Astrocyte of the hippocampus (primary cell): ENCODE measurements at places on chromosomes 7 and 10.

DNA sequence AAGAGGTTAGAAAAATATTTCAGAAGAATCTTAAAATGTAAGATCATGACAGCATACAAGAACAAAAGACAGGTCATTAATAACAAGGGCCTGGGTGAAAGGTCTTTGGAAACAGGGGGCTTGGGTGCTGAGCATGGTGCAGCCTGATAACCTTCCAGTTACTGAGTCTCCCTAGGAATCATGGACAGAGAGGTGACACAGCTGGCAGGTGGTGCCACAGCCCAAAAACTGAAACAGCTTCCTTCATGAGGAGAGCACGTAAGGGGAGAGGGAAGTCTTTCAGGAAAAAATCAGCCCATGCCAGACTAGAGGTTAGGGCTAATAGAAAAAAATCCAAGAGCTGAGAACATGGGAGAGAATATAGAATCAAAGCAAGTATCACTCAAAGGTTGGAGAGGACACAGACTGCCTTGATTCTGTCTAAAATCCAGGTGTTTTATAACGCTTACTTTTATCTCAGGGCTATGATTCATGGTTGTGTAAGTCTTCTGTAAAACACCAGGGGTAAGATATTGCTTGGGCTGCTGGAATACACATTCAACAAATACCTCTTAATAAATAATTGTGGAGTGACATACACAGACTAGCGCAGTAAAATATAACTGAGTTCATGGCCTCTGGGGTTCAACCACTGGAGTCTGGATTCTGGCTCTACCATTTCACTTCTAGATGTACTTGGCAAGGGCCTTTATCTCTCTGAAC lies 88.1 kb downstream of the SEMA3C start:
- DNase-seq: no peak

DNA sequence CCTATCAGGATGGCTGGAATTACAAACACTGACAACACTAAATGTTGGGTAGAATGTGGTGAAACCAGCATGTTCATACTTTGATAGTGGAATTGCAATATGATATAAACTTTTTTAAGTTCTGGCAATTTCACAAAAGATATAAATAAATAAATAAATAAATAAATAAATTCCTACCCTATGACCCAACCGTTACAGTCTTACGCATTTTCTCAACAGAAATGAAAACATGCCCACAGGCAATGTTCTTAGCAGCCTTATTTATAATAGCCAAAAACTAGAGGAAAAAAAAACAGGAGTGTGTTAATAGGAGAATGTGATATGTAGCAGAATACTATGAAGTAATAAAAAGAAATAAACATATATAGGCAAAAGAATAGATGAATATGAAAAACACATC lies 318.9 kb downstream of the IPMK start:
- no peak for DNase-seq

DNA sequence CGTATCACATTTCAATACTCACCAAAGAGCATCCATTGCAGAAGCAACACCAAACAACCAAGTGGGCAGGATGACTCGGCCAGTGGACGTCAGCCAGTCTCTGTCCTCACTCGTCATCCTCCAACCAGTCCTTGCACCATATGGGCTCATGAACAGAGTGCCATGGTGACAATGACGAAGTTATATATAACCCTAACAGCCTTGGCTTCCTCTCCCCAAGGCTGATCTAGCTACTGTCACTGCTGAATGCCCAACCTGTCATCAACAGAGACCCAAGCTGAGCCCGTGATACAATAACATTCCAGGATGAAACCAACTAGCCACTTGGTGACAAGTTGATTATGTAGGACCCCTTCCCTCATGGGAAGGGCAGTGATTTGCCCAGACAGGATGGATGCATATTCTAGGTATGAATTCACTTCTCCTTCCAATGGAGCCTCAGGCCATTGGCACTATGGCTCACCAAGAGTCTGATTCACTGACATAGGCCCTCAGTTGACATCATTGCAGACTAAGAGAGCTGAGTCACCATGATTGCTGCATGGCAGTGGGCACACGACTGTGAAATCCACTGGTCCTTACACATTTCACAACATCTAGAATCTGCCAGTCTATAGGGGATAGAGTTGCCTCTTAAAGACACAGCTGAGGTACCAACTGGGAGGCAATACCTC lies 26.3 kb upstream of the PPIF start:
- DNase-seq: peak; percentile 65

DNA sequence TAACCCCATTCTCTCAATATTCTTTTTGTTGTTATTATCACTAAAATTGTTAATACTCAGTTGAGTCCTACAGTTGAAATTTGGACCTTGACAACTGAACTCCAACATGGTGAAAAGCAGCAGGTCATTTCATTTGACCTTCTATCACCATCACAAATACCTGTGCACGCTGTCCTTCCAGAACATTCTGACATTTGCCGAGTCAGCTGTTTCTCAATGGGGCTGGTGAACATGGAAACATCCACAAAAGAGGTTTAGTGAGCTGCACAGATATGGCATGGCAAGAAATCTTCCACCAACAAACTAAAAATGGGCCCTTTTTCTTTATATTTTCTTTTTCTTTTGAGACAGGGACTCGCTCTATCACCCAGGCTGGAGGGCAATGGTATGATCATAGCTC lies 169.7 kb downstream of the ZNF438 start:
- no peak for DNase-seq

DNA sequence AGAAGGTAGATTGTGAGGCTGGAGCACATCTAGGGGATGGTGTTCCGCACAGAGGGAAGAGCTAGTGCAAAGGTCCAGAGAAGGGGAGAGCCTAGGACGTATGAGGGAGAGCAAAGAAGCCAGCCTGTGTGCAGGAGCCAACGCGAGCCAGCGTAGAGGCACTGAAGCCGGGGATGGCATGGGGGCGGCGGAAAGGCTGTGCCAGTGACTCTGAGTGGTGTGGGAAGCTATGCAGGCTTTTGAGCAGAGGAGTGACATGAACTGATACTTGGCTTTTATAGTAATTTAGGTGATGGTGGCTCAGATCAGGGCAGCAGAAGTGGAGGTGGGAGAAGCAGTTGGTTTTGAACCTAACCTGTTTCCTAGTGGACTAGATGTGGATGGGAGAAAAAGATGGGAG lies 65.8 kb downstream of the ATXN7L1 start:
- DNase-seq: no peak

- DNase-seq: no peak
Measured at GRCh38 chr10:102906507-102906906, 11.6 kb upstream of the CNNM2 start.

DNA sequence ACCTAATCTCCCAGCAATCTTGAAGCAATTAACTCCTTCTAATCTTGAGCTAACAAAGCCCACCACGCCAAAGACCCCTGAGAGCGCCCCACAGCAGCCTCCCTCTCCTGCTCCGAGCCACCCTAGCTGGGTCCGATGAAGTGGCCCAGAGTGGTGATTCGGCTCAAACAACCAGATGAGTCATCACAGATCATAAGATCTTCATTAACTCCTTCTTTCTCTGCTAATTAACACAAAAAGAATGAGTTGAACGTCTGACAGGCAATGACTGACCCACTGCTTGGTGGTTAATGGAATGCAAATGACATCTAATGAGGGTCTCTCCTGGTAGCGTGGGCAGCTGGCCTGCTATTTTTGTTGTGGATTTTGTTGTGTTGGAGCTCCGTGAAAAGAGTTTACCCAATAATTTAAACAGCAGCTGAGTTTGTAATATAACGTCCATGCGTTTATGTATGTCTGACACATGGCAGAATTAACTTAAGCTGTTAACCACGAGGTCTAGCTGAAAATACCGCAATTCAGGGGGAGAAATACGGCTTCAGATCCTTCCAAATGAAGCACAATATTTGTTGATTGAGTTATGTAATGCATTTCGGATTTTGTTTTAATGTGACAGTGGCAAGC lies 161.4 kb downstream of the RAB11FIP2 start:
- peak; percentile 32 for DNase-seq

- DNase-seq: no peak
Measured at GRCh38 chr10:27153845-27154193, 365 bp downstream of the YME1L1 start.

- peak; percentile 71 for DNase-seq
Measured at GRCh38 chr7:18520450-18521235, 25.1 kb downstream of the HDAC9 start.

DNA sequence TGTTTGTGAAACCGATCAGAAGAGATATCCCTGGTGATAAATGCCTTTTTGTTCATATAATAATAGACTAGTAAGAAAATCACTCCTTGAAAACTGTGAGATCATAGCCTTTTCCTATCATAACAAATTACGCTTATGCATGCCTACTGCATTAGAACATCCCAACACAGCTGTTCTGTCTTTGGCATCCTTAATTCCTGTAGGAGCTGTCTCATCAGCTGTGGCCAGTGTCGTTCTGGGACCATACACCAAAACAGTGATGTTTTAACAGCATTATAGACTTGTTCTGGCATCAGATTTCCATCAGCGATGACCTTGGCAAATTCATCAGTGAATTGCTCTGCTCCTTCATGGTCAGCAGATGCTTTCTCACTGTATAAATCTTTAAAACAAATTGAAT lies 423.6 kb upstream of the LRGUK start:
- DNase-seq: peak; percentile 50

- no peak for DNase-seq
Measured at GRCh38 chr10:132497861-132498561, 39.6 kb upstream of the INPP5A start.

DNA sequence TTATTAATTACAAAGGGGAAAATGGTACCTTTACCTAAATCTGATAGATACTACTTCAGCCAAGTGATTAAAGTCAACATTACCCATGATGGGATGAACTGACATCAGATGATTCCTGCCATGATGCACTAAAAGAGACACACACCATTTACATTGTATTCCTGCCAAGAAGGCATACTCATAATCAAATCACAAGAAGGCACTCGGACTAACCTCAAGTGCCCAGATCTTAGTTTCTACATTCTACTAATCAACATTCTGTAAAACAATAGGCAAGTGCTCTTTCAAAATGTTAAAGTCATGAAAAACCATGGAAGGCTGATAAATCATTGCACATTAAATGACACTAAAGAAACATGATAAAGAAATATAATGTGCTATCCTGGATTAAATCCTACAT lies 44.4 kb downstream of the SLC35G1 start:
- DNase-seq: no peak

- no peak for DNase-seq
Measured at GRCh38 chr7:1853986-1854865, 184.1 kb downstream of the ELFN1 start.

- DNase-seq: peak; percentile 64
Measured at GRCh38 chr7:138890499-138891445, 90.4 kb downstream of the KIAA1549 start.

DNA sequence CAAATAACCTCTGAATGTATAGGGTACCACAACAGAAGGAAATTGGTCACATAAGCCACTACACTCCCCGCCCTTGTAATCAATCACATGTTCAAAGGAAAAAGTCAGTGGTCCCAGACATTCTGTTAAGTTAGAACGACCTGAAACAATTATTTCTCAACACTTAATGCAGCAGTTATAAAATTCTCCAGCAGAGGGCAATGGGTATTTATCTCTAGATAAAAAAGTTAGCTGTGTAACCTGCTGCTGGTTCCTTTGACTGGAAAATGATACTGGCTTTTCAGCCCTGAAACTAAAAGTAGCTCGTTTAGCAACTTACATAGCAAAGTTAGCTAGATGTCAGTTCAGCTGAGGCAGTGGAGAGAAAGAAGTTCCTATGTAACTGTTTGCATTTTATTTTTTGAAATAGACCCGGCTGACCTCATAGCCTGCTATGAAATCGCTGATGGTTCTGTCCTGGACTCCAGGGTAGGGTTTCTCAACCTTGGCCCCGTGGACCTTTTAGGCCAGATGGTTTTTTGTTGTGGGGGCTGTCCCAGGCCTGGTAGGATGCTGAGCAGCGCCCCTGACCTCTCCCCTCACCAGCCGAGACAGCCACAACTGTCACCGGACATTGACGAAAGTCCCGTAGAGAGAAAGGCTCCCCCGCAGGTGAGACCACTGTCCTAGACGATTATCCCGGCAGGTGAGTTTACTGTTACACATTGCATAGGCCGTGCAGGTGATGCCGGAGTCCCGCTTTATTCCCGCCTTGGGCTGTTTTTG lies 40.2 kb upstream of the PROSER2 start:
- peak; percentile 69 for DNase-seq

DNA sequence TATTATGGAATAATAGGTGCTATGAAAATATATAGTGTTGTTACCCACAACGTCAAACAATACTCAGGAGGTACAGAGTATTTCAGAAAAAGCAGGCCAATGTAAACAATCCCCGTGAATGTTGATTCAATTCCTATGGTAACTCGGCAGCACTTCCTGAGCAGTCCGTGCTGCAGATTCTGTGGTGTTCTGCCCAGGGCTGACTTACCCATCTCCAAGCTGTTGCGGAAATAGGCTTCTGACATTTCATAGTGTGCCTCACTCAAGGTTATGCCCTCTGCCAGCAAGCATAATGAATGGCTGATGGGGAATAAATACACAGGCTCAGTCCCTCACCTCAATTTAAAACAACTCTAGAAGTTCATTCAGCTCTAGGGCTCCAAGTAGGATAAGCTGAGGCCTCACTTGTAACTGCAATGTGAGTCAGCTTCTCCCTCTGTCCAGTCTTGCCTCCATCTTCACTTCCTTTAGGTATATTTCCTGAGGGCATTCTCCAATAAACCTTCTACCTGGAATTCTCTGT lies 177.6 kb downstream of the GNAI1 start:
- peak; percentile 64 for DNase-seq

DNA sequence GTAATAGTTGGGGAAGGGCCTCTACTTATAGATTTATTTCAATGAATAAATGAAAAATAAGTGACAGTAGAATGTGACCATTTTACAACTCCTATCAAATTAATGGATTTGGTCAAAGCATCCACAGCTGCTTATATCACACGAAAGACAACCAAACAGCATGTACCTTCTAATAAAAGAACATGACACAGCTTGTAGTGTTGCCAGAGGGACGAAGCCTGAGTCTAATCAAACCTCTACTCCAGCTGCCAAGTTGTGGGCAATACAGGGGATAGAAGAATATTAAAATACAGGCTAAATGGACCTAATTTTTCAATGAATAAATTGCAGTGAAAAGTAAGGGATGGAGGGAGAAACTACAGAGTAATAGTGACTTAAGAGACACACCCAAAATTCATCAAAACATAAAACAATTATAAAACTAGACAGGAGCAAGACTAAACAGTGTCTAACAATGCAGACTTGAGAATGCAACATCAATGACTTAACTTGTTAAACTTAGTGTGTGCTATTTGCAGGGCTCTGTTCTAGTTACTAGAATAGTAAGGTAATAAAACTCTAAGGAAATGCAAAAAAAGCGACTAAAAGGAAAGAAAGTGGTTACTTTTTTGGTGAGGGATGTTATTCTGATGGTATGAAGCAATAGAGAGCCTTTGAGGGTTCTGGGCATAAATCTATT lies 853.8 kb downstream of the GRM8 start:
- no peak for DNase-seq

DNA sequence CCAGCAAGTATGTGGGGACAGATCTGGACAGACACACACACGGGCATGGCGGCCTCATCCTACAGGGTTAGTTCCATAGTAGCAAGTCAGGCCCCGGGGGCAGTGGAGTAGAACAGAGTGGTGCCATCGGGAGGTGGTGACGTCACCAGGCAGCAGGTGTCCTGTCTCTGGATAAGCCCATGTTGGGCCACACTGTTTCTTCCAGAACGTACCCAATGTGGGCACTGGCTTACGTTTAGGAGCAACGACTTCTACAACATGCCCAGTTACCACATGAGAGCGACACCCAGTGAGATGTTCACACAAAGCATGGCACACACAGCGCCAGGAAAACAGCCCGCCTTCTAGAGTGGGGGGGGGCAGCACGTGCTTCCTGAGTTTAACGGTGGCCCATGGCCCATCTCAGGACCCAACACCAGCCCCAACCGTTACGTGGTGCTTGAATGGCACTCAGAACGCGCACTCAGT lies 67.8 kb downstream of the CTBP2 start:
- DNase-seq: no peak

- no peak for DNase-seq
Measured at GRCh38 chr10:28788762-28789161, 111.4 kb downstream of the BAMBI start.
